Pulmonary artery endothelial cell (primary cell): ENCODE measurements at places on chromosomes 4 and X.

GRCh38 chrX:130770615-130771014 is 132.4 kb downstream of the ENOX2 start:
- peak; percentile 33 for DNase-seq

DNA sequence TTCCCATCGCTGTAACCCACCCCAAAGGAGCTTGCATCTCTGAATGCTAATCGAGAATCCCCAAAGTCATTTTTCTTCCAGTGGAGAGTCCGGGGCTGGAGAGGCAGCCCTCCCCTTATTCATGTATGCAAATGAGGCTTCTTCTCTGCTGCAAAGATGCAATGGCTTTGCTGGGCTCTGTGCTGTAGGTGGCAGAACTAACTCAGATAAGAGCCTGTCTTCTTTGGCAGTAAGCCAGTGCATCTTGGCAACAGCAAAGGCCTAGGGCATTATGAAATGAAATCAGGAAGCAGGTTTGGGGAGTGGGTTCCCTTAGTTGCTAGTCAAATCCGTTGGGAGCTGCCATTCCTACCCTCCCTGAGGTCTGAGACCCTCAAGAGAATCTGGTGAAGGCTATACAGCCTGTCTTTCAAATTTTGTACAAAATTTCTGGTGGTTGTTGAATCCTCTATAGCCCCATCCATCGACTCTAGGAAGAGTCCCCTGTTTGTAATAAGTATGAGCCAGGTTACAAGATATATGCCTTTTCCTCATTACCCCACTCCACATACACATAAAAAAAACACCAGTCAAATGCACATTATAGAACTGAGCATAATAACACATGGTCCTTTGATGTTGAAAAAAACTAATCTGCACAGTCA is 290.6 kb upstream of the TAPT1 start:
- DNase-seq = peak; percentile 62

DNA sequence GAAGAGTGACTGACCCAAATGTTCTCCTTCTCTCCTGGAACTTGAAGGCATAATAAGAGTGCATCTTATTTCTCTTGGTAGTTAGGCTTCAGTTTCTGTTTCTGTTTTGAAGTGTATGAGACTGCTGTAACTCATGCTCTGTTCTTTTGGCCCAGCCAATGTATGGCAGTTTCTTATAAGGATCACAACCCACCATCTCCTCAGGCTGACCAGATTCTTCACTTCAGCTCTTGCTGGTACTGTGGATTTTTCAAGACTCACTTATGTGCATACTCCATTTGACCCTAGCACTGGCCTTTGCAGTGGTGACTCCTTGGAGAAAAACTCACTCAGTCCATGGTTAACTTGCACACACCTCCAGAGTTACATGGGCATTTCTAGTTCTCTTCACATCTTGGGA is 9.6 kb upstream of the YTHDC1 start:
- no peak for DNase-seq

DNA sequence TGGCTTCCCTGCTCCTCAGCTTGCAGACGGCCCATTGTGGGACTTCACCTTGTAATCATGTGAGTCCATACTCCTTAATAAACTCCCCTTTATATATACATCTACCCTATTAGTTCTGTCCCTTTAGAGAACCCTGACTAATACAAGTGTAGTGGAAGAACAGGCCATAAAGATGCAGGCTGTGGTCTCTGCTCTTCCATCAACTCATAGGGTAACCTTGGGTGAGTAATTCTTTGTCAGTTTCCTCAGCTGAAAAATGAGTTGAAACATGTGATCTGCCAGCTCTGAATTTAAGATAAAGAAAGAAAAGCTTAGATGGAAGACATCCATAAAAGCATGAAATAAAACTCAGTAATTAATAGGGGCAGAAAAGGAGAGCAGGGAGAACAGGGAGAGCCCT is 103.6 kb downstream of the ENOX2 start:
- peak; percentile 4 for DNase-seq

- no peak for DNase-seq
These were observed 516.2 kb upstream of the ADGRL3 start for GRCh38 chr4:60683973-60684372.

- DNase-seq = no peak
These were observed 207.5 kb downstream of the FAM47B start for GRCh38 chrX:35150052-35150451.

GRCh38 chr4:11719879-11720278 is 291.2 kb upstream of the HS3ST1 start:
- no peak for DNase-seq

- no peak for DNase-seq
These were observed at the start of gene PPP1R2C for GRCh38 chrX:42778096-42778495. Gene PPP1R2C (minus strand): TSS chrX:42778163. CDS start chrX:42778079, 84 bp downstream.

GRCh38 chr4:180058691-180059215 is 2184.4 kb upstream of the TENM3 start:
- no peak for DNase-seq

DNA sequence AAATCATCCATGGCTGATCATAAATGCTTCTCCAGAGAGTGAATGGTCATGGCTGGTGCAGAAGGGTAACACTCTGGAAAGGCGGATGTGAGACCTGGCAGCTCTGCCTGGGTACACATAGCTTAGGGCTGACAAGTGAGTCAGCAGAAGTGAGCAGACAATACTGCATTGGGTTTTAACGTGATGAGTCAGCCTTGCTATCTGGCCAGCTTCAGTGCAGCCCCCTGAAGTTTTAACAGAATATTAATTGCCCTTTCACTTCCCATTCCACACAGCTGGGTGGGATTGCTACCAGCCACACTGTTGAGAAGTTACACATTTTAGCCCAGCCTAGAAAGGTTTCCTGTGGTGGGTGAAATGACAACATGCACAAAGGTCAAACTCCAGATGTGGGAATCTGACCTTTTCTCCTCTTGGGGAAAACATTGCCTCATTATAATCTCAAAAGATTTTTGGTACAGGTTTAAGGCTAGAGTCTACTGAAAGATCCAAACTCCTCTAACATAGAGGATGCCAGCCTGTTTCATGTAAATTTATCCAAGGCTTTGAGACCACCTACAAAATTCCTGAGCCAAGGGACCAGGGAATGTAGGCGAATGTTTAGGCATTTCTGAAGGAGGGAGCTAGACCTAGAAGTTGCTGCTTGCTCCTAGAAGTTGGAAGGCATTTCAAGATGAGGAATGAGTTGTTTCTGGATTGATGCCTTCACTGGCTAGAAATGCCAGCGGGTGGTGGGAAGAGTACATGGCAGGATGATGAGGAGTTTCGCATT is 230.3 kb upstream of the PGRMC2 start:
- peak; percentile 89 for DNase-seq

GRCh38 chr4:82839624-82840023 is 41.0 kb upstream of the SCD5 start:
- peak; percentile 36 for DNase-seq

- DNase-seq = no peak
These were observed 351.9 kb upstream of the FTHL17 start for GRCh38 chrX:31423609-31424189.

DNA sequence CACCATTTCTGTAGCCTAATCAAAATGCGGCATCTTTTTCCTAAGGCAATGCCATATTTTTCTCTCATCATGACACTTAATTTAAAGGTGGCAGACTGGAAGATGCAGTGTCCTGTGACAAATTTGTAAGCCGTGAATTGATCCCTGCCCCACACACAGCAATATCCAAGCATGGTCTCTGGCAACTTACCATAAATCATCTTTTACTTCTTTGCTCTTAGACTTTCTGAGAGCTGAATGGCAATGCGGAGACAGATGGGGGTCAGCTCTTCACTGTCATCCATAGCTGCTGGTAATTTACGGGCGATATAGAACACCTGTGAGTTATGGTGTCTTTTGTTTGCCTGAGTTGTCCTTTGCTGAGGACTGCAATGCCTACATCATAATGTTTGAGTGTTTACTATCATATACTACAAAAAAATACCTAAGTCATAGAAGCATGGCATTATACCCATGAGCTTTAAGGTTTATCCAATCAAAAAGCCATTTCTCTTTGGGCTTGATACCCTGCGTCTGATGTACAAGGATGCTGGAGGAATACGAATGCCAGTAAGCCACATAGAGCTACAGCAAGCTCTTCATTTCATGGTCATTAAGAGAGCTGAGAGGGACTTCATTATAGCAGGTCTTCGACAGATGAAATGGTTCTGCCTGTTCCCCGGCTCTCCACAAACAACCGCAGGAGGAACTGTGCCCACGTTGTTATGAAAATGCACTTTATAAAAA is 148.1 kb downstream of the TRIML1 start:
- no peak for DNase-seq

- DNase-seq = peak; percentile 36
These were observed 66.5 kb downstream of the EFNB1 start for GRCh38 chrX:68895341-68895755.

- no peak for DNase-seq
These were observed 70.5 kb upstream of the MXD4 start for GRCh38 chr4:2332201-2332975.

DNA sequence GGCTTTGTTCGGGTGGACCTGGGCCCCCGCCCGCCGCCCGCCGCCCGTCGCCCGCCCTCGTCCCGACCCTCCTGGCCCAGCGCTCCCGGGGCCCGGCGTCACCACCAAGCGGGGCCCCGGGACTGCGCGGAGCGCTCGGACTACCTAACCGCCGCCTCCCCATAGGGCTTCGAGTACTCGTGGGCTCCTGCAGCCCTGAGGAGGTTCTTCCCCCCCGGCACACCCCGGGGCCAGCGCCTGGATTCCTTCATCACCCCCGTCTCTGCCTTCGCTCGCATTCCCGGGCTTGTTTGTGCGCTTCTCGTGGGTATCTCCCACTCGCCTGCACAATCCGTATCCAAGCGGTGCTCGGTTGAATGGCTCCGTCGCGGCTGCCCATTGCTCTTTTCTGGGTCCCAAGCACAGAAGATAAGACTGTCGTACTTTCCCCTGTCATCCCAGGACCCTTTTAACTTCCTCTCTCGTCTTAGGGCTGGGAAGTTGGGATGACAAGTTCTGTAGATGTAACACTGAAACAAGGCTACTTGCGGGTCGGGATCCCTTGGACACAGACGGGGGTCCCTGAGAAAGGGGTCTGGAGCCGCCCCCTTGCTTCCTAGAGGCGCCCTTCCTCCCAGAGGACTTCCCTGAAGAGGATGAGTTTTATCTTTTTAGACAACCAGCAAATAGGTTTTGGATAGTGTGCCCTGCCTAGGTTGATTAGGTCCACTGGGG is 565 bp downstream of the MOB1B start:
- DNase-seq = no peak

- DNase-seq = no peak
These were observed 106.9 kb downstream of the MAML3 start for GRCh38 chr4:140047017-140047640.

- DNase-seq = no peak
These were observed 50.8 kb upstream of the ELF2 start for GRCh38 chr4:139227729-139228404.

- no peak for DNase-seq
These were observed 159.1 kb upstream of the PSAPL1 start for GRCh38 chr4:7593646-7594412.

GRCh38 chrX:154731184-154731583 is 19.7 kb downstream of the GAB3 start:
- DNase-seq = no peak

- no peak for DNase-seq
These were observed 17.2 kb upstream of the CENPU start for GRCh38 chr4:184750926-184751584.

DNA sequence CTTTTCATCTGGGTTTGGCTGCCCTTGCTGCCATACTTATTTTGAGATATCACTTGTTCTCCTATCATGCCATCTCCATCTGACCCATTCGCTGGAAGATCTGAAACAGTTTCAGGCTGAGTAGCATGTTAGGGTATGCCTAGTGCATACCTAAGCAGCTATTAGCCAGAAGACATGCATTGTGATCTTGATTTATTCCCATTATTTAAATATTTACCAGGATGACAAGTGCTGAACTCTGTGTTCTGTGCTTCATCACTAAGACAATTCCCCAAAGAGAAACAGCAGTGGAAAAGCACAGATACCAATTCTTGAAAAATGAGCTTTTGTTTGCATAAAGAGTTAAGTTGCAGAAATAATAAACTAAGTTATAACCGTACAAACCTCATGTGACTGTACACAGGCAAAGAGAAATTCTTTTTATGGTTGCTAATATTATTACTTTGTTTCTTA is 271.0 kb upstream of the ARSJ start:
- no peak for DNase-seq

DNA sequence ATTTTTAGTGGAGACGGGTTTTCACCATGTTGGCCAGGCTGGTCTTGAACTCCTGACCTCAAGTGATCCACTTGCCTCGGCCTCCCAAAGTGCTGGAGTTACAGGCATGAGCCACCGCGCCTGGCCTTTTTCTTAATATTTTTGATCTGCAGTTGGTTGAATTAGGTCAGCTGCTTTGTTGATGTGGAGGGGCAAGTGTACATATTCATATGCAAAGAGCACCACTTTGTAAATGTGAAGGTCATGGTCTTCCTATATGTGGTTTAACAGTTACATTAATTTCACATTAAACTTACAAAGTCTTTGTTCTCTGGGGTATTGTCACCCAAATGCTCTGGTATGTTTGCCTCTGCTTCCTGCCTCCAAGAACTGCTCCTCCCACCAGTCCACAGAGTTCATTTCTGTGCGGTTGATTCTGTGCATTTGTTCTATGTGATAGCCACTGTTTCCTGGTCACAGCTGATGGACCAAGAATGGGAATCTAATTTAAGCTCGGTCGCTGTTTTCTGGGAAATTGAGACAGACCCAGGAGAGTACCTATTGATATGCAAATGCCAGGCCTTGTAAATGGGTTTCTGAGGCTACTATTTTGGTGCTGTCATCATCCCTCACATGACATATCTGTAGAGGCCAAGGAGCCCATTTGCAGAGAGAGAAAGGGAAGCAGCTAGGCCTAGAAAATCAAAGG is 26.9 kb upstream of the HPSE start:
- no peak for DNase-seq

DNA sequence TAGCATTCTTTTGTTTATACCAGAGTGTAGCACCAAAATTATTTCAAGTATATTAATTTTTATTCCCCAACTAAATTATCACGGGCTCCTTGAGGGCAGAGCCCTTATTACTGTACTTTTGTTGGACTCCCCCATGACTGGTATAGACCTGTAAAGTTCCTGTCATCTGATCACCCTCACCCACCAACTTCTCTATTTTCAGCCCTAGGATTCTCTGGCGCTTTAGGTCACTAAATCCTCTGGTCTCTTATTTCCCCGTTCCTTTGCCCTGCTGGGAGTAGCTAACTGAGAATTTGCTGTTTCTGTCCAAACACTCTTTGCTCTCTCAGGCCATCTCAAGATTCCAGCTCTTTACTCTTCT is 3.2 kb upstream of the XKRX start:
- DNase-seq = no peak

DNA sequence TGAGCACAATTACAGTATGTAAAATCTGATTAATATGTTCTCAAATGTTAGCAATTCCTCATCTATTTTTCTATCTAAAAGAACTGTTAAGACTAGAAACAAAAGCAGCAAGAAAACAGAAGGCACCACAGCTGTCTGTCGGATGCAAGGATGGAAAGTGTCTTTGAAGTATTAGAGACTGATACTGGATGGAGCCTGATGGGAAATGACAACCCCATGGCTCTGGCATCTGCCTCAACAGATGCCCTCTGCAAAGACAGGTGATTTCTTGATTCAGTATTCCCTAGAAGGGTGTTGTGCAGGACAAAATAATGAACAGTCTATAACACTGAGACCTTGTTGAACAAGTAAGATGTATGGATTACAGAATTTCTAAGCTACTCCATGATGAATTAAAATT is 19.7 kb downstream of the LRCH2 start:
- no peak for DNase-seq

- DNase-seq = no peak
These were observed 7.9 kb downstream of the PITX2 start for GRCh38 chr4:110614976-110615352.
